ENCODE measurements at places on chromosomes 16 and 17.

GRCh38 chr17:31997005-31997404 lies 10.2 kb upstream of the LRRC37B start:
- no peak for DNase-seq

- no peak for DNase-seq
Observed at GRCh38 chr16:19997264-19997663, 76.4 kb downstream of the GPR139 start.

- DNase-seq, result no peak
Observed at GRCh38 chr17:40399185-40399584, 18.5 kb downstream of the TOP2A start.

- DNase-seq, result no peak
Observed at GRCh38 chr16:55706739-55707384, 51.1 kb downstream of the SLC6A2 start.

DNA sequence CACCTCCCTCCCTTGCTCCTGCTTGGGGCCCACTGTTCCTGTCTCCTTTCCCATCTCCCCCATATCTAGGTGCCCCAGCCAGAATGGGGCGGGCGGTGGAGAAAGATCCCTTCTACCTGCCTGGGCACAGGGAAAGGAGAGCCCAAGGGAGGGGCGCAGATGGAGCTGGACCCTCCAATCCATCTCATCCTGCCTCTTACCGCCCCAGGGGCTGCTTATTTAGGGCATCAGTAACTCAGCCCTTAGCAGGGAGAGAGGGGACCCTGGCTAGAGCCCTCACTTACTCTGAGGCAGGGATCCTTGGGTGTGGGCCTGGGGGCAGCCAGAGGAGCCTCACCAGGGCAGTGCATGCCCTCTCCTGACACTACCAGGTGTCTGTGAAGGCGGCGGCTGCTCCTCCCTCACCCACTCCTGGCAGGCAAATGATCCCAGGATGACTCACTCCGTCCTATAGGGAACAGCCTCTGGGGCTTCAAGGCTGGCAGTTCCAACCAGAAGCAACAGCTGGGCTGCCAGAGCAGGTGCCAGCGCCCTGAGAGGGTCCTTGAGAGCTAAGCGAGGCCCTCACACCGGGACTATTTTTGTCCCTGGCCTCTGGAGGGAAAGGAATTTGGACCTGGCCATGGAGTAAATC lies 16.3 kb upstream of the BCAR1 start:
- DNase-seq, result no peak

GRCh38 chr17:80645706-80646325 lies 101.2 kb downstream of the RPTOR start:
- DNase-seq, result no peak

GRCh38 chr17:45791935-45792334 lies 7.8 kb downstream of the CRHR1 start:
- DNase-seq, result no peak

- no peak for DNase-seq
Observed at GRCh38 chr16:88827727-88828126, 16.0 kb upstream of the APRT start.

DNA sequence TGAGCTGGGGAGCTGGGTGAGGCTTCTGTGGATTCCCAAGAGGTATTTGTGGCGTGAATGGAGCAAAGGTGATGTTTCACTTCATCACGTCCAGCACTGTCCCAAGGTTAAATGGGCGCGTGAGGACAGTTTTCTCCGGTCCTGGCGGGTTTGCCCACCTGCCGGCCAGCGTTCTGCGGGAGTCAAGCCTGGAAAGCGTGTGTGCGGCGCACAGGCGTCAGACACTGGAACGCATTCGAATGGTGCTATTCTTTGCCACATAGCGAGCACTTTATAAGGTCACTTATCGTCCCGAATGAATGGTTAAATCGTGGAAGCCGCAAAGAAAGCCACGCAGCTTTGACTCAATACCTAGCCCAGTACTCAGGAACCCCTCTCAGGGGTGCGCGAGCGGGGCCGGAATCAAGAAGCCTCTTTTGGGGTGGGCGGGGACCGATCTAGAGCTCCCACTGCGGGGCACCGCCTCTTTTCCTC lies 446 bp upstream of the PSMD11 start:
- no peak for DNase-seq

- DNase-seq, result no peak
Observed at GRCh38 chr16:87266846-87267245, 50.3 kb downstream of the C16orf95 start.

GRCh38 chr17:3718201-3718600 lies 5.5 kb upstream of the HASPIN start:
- no peak for DNase-seq

- no peak for DNase-seq
Observed at GRCh38 chr17:82687375-82687861, 11.1 kb downstream of the RAB40B start.

GRCh38 chr16:88066680-88067529 lies 115.7 kb downstream of the BANP start:
- DNase-seq, result no peak

- DNase-seq, result no peak
Observed at GRCh38 chr16:9666834-9667480, 515.3 kb downstream of the GRIN2A start.

GRCh38 chr16:68166264-68166663 lies 69.7 kb downstream of the ESRP2 start:
- DNase-seq, result no peak

DNA sequence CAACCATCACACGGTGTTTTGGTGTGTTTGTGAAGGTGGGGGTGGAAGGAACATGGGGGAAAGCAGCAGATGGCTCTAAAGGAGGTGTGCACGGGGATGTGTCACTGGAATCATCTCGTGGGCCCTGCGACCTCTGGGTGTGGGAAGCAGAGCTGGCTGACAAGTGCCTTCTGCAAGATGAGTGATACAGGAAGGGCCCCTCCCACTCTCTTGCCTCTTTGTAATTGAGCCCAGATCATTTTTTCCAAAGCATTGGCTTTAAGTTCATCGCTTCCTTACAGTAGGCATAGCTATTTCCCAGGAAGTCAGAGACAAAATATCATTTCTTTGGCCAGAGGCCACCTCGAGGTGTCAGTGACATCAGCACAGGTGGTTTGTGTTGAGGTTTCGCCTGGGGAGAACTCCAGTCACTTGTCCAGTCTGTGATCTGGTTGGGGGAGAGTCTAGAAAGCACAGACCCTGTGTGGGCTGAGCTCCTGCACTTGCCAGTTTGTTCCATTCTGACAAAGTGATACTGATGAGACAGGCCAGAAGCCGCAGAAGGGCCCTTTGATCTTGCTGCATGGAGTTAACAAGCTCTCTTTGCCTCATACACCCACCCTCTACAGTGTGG lies 20.6 kb upstream of the SNTB2 start:
- no peak for DNase-seq

- no peak for DNase-seq
Observed at GRCh38 chr16:85136702-85137322, 24.5 kb upstream of the CIBAR2 start.

GRCh38 chr16:82867485-82867884 lies 240.7 kb downstream of the CDH13 start:
- DNase-seq, result no peak

GRCh38 chr16:57556941-57557541 lies 14.6 kb downstream of the ADGRG5 start:
- DNase-seq, result no peak

DNA sequence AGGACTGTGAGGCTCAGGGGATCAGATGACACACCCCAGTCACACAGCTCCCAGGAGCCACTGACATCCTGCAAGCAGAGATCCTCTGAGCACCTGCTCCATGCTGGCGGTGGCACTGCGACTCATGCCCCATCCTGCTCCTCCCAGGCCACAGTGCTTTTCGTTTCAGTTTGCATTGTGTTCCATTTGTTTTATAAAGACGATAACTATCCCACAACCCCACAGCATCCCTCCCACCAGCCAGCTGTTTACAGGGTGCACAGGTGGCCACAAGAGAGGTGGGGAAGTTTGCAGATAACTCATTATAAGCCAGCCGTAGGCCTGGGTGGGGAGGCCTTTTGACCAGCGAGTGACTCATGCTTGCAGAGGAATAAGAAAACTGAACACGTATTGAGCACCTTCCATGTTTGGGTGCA lies 28.2 kb downstream of the BCO1 start:
- DNase-seq, result no peak

DNA sequence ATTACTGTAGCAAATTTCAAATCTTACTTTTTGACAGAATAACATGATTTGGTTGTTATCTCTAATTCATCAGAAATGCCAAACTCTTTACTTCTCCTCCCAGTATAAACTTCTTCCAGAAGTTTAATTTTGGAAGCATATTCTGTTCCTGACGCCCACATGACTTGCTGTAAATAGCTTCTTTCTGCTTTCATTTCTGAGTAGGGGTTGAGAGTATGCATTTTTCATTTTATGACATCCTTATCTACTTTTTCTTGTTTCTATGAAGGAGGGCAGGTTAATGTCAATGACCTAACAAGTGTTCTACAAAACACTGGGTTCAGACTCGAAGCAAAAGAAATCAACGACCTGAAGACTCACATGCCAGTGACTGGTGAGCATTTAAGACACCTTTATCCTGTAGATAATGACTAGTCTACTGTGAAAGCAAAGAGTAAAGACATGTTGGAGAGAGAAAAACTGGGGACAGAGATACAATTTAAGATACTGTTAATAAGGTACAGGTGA lies 36.5 kb upstream of the EFCAB3 start:
- no peak for DNase-seq

DNA sequence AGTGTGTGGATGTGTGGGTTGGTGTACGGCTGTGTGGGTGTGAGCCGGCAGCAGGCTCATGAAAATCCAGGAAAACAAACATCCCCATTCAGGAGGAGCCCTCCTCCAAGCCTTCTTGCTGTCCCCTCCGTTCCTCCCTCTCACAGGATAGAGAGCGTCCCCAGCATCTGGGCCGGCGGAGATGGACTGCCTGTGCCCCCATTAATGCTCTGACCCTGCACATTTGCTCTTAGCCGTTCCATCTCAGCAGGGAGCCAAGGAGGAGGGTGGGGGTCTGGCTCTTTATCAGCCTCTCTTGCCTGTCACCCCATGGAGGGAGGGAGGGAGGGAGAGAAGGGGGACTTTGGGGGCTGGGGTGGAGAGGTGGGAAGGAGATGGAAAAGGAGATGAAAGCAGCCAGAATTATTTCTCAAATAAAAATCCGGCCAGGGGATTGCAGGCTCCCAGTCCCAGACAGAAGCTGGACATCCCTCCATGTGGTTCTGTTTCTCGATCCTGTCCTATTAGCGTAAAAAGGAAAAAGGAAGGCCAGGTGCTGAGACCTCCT lies 240.0 kb upstream of the ZFHX3 start:
- no peak for DNase-seq

- no peak for DNase-seq
Observed at GRCh38 chr17:44397479-44398440, 8.3 kb upstream of the ITGA2B start.

- DNase-seq, result no peak
Observed at GRCh38 chr17:42185621-42185930, 324 bp upstream of the HCRT start.

- DNase-seq, result no peak
Observed at GRCh38 chr17:36107660-36108059, 4.0 kb downstream of the CCL4 start.

DNA sequence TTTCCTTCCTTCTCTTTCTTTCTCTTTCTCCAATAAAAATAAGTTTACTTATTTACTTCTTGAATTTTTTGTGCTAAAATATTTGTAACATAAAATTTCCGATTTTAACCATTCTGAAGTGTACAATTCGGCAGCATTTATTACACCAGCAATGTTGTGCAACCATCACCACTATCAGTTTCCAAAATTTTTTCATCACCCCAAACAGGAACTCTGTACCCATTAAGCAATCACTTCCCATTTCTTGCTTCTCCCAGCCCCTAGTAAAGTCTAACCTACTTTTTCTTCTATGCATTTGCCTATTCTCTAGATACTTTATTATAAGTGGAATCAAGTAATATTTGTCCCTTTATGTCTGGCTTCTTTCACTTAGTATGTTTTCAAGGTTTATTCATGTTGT lies 2.5 kb upstream of the HP start:
- DNase-seq, result no peak

DNA sequence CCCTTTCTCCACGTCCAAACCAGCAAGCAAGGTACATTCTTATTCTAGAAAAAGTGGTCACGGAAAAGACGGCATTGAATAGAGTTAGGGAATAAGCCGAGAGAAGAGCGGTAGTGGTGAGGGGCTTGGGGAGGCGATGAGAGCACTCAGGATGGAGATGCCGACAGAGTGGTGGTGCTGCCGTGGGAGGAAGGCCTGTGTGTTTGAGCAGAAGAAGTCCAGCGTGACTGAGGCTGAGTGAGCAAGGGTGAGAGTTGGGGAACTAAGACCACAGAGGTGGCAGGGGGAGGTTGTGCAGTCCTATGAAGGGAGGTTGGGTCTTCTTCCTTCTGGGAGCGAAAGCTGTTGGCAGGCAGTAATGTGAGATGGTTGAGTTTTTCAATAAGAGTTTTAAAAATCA lies 252.3 kb downstream of the ABCC12 start:
- DNase-seq, result no peak

GRCh38 chr17:37743875-37744632 lies 805 bp downstream of the HNF1B start:
- no peak for DNase-seq

DNA sequence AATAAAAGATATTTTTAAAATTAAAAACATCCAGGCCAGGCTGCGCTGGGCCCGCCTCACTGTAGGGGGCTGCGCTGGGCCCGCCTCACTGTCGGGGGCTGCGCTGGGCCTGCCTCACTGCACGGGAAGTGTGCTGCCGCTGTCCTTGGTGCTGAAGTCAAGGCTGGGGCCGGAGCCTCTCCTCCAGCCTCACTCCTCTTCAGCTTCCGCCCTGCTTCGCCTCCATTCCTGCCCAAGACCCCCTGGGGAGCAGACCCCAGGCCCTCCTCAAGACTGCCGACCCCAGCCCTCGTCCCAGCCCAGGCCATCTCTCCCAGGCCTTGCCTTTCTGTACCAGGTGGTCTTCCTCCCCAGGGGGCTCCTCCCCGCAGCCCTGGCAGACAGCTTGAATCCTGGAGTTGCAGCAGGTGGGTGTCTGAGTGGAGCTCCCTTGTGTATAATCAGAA lies 26.2 kb downstream of the ENDOV start:
- DNase-seq, result peak; percentile 32

GRCh38 chr16:15636392-15636873 lies 6.5 kb downstream of the MARF1 start:
- DNase-seq, result no peak

- DNase-seq, result no peak
Observed at GRCh38 chr17:74117999-74118421, 85.5 kb upstream of the RPL38 start.

DNA sequence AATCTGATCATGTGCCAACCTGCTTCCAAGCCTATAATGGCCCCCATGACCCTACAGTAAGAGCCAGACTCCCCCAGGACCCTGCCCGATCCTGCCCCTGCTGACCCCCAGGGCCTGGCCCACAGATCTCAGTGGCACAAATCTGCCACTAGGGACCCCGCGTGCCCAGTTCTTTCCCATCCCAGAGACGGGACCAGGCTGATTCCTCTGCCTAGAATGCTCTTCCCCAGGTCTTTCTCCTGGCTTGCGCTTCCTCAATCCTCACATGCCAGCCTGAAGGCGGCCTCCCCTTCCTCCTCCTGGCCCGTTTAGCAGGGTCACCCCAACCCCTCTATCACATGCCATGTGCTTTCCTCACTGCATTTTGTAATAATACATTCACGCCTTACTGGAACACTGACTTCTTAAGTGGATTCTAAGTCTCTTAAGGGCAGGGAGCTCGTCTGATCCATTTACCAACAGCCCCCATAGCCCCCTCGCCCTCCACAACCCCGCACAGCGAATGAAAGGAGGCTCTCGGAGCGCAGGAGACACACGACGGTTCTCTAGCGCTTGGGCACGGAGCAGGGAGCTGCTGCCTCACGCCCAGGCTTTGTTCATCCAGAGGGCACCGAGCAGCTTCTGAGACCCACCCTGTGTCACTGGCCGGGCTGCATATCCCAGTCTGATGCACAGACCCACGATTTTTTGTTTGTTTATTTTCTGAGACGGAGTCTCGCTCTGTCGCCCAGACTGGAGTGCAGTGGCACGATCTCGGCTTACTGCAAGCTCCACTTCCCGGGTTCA lies 1.2 kb downstream of the TRIM65 start:
- no peak for DNase-seq
